ENCODE measurements at places on chromosomes 16 and 17.

- DNase-seq = no peak
Measured at GRCh38 chr17:50972577-50972976, 106.4 kb upstream of the TOB1 start.

GRCh38 chr16:76947749-76948148 is 243.2 kb upstream of the MON1B start:
- no peak for DNase-seq

DNA sequence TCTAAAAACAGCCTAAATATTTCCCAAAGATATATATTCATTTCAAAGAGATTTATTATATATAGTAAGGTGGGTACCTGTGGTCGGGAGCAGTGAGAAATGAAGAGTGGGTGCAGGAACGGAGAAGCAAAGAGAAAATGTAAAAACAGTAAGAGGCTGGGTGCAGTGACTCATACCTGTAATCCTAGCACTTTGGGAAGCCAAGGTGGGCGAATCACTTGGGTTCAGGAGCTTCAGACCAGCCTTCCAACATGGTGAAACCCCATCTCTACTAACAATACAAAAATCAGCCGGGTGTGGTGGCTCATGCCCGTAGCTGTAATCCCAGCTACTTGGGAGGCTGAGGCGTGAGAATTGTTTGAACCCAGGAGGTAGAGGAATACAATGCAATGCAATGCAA is 257.1 kb downstream of the BCAS3 start:
- DNase-seq = no peak

- no peak for DNase-seq
Measured at GRCh38 chr17:55969562-55970324, 183.5 kb upstream of the ANKFN1 start.

DNA sequence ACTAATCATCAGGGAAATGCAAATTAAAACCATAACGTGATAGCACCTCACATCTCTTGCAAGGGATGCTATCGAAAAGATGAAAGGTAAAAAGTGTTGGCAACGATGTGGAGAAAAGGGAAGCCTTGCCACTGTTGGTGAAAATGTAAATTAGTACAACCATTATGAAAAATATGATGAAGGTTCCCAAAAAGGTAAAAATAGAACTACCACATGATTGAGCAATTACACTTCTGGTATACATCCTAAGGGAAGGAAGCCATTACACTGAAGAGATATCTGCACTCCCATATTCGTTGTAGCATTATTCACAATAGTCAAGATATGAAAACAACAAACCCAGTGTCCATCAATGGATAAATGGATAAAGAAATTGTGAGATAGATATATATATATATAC is 21.5 kb downstream of the ABCA10 start:
- no peak for DNase-seq

DNA sequence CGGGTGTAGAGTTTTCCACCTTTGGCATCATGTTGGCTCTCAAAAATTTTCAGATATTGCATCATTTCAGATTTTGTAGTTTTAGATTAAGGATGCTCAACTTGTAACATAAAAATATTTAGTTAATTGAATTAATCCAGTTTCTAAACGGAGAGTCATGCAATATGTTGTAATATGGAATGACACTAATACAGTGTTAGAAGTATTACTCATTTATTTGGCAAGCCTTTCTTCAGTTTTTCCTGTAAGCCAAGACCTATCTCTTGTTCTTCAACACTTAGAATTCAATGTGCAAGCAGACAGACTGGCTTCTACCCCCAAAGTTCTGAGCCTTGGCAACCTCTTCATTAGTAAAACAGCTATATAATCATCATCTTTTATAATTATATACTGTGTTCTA is 985.0 kb upstream of the GOT2 start:
- no peak for DNase-seq

DNA sequence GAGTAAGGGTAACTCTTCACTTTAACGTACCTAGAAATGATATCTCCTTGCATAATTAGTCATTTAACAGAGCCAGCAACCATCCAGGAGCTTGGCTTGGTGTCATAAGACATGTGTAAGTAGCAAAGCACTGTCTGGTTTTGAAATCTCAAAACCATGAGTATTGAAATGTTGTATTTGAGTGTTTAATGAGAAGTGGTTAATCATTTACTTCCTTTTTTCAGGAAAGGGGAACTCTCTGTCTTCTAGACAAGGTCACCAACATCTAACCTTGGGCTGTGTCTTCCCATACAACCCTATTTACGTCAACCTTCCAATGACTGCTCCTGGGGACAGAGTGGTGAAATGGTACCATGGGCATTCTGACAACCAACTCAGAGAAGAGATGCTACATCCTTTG is 27.1 kb downstream of the PMP22 start:
- DNase-seq = no peak
